ENCODE measurements at places on chromosomes 4 and X. TPM values are rescaled to one million over a fixed set of nuclear protein-coding genes. Genes with fewer than 3 reads are reported as not detected.

DNA sequence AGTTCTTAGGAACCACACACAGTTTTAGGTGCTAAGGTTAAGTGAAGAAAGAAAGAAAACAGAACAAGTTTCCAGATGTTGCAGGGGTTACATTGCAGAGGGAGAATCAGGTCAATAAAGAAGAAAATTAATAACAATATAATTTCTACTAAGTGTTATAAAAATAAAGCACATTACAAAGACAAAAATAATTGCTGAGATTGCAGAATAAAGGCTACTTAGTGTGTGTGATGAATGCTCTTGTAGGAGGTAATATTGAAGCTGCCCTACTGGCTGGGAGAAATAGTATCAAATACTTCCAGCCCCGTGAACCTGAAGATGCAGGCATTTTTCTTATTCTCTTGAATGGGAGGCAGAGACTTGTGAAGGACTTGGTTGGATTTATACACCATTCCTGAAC is 33.2 kb upstream of the FAM9A start:
- DNase-seq: no peak

DNA sequence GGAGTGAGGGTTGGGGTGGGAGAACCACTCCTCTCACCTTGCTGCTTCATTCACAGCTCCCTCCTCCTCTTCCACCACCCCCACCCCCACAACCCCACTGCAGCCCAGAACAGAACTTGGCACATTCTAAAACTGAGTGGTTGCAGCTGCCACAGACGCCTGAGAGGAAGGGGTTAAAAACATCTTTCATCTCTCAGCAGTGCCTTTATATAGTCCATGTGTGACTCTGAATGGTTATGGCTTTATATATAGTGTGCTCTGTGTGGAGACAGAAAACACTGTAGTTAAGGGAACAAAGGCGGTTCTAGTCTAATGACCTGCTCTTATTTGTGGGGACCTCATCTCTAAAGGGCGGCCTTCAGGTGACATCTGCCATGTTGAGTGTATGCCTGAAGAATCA is 144.8 kb downstream of the BCOR start:
- no peak for DNase-seq

CDS1 gene
- 28.2 TPM for total RNA-seq

DNA sequence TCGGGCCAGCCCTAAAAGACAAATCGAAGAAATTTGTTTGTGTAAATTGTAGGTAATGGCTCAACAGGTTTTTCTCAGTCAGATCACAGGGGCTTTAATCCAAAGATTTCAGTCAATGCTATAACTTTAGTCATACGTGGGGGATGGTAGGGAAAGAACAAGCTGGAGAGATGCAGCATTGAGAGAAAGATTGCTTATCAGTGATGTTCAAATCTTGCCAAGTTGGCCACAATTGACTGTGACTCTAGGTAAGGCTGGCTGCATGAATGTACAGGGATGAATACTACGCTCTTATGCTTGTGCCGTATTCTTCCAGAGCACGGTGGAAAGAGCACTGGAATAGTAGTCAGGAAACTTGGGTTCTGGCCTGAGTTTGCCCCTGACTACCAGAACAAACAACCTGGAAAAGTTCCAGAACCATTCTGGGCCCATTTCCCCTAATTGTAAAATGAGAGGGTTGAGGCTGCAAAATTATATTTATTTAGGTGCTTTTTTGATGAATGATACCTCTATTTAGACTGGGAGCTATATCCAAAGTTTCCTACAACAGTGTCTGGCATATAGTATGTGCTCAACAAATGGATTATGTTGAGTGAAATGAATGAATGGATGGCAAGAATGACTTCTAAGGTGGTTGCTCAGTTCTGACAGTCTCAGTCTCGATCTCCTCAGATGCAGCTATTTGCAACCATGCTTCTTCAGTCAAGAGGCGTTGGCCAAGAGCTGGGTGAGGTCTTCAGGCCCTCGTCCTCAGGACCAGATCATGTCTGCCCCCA is 44.4 kb downstream of the TSC22D3 start:
- no peak for DNase-seq

- DNase-seq: no peak
These were observed 942 bp upstream of the L1CAM start for GRCh38 chrX:153886915-153887314.

IDS gene
- total RNA-seq: 12.4 TPM

JAKMIP1 gene
- total RNA-seq: not detected

VSIG4 gene
- total RNA-seq: not detected
